ENCODE measurements at places on chromosomes 4 and X. TPM values are rescaled to one million over a fixed set of nuclear protein-coding genes. Genes with fewer than 3 reads are reported as not detected.

TCEAL2 gene
- 2.8 TPM for total RNA-seq

PDE6B gene
- 12.2 TPM for total RNA-seq

PFKFB1 gene
- 0.86 TPM for total RNA-seq

ARR3 gene
- not detected for total RNA-seq

NKX6-1 gene
- 14.9 TPM for total RNA-seq

STK26 gene
- total RNA-seq, result 64.3 TPM

DNA sequence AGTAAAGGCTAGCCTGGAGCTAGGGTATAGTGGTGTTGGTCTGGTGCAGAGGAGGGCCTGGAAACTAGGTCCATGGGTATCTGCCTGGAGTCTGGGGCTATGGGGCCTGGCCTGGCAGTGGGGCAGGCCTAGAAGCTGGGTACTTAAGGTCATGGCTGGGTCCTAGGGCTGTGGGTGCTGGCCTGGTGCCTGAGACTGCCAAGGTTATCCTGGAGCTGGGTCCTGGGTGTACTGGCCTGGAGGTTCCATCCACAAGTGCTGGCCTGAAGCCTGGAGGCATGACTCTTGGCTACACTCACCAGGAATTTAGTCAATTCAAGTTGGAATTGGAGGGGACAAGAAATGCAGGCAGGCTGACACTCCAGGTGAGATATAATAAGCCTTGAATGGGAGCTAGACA lies 108.4 kb upstream of the ZCCHC13 start:
- no peak overlapping the region for H3K4me3 ChIP-seq
- H3K27me3 ChIP-seq, result no peaks in the 10 kb centered on the region
- no peak for DNase-seq
- H3K27ac ChIP-seq, result no peak overlapping the region

DNA sequence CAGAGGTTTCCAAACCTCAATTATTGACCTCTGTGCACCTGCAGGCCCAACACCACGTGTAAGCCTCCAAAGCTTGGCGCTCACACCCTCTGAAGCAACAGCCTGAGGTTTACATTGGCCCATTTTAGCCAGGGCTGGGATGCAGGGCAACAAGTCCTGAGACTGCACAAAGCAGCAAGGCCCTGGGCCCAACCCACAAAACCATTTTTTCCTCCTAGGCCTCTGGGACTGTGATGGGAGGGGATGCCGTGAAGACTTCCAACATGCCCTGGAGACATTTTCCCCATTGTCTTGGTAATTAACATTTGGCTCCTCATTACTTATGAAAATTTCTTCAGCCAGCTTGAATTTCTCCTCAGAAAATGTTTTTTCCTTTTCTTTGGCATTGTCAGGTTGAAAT lies 54.9 kb upstream of the CNKSR2 start:
- H3K4me1 ChIP-seq, result no peaks in the 10 kb centered on the region
- DNase-seq, result no peak
- no peak overlapping the region for H3K27ac ChIP-seq
- H3K4me3 ChIP-seq, result no peak overlapping the region
- no peaks in the 10 kb centered on the region for H3K27me3 ChIP-seq

DNA sequence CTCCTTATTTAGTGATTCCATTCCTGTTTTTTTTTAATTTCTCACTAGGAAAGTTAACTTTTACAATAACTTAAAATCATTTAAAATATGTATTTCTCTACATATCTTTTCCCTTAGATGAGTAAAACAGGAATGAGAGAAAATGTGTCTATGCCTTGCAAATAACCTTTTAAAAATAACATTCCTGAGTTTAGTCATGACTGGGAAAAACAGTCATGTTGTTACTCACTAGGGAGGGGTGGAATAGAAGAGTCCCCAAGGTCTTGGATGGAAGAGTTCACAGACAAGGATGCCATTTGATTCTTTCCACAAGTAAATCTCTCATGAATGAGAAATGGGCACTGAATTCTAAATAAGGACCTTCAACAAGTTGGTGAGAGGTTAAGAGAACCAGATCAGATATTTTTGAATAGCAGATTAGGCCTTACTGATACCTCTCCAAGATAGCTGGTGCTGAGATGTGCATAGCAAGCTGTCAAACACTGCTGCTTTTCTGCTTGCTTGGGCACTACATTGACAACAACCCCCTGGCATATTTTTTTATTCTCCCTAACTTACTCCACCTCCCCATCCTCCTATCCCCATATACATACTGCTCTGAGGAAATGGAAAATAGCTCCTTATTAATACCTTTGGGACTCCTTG lies 25.1 kb downstream of the UGDH start:
- H3K4me1 ChIP-seq, result no peaks in the 10 kb centered on the region
- H3K27ac ChIP-seq, result no peak overlapping the region
- H3K36me3 ChIP-seq, result peaks cover 39% of the 10 kb centered on the region
- H3K27me3 ChIP-seq, result no peaks in the 10 kb centered on the region
- no peak for DNase-seq
- H3K4me3 ChIP-seq, result no peak overlapping the region

DNA sequence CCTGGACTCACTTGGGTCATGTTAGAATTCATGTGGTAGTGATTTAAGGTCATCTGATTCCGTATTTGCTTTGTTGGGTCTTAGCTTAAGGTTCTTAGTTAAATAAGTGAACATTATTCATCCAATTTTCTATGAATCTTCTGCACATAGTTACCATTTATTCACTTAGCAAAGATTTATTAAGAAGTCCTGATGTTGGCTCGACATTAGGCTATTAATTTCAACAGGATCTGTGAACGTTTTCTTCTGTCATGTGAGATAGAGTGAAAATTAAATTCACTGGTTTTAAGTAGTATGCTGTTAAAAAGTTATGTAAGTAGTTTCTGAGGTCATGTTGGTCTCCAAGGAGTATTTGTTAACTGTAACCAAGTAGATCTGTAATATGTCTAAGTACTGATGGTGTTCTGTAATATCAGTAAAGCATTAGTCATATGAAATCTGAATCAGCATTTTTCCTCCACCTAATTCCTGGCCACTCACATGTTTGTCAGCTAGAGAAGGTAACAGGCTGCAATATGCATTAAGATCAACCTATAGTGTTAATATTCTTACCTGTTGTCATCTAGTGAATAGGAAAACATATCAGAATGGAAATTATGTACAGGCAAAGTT lies 155.6 kb downstream of the PCDH7 start:
- no peak for DNase-seq
- peaks cover 7% of the 10 kb centered on the region for H3K4me1 ChIP-seq
- no peak overlapping the region for H3K27ac ChIP-seq
- H3K27me3 ChIP-seq, result no peaks in the 10 kb centered on the region
- no peak overlapping the region for H3K4me3 ChIP-seq

DNA sequence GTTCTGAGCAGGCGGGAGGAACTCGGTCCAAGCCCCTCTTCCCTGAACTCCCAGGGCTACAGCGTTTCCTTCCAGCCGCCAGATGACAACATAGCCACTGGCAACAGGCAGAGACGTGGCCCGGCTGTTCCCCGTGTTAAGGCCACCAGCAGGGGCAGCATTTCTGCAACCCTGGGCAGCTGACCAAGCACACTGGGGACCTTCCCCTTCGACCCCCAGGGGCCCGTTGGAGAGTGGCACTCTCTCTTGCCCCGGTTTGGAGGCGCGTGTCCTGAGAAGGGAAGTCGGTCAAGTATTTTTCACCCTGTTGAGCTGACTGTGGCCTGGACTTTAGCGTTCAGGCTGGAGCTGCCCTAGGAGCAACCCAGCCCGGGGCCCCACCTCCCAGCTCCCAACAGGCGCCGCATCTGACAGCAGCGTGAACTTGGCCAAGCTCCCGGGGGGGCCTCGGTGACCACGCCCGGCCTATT lies 37.6 kb downstream of the ZBTB49 start:
- H3K4me1 ChIP-seq, result no peaks in the 10 kb centered on the region
- H3K27me3 ChIP-seq, result no peaks in the 10 kb centered on the region
- H3K36me3 ChIP-seq, result peaks cover 5% of the 10 kb centered on the region
- no peak for DNase-seq
- no peak overlapping the region for H3K4me3 ChIP-seq
- no peak overlapping the region for H3K27ac ChIP-seq

GRCh38 chr4:159279084-159279483 lies 176.2 kb downstream of the RAPGEF2 start:
- no peak overlapping the region for H3K4me3 ChIP-seq
- H3K36me3 ChIP-seq, result peaks cover 4% of the 10 kb centered on the region
- no peak overlapping the region for H3K27ac ChIP-seq
- H3K27me3 ChIP-seq, result no peaks in the 10 kb centered on the region
- peaks cover 15% of the 10 kb centered on the region for H3K4me1 ChIP-seq

DNA sequence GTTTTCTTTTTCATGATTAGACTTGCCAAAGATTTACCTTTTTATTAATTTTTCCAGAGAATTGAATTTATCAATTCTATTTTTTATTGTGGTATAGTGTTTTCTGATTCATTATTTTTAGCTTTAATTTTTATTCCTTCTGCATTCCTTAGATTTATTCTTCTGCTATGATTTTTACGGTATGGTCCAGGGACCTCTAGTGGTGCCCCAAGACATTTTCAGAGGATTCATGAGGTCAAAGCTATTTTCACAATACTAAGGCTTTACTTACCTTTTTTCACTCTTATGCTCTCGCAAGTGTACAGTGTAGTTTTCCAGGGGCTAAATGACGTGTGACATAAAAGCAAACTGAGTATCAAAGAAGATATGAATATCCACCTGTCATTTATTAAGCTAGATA lies 8.0 kb downstream of the RADX start:
- H3K36me3 ChIP-seq, result no peaks in the 10 kb centered on the region
- no peak overlapping the region for H3K4me3 ChIP-seq
- H3K27ac ChIP-seq, result no peak overlapping the region
- H3K27me3 ChIP-seq, result no peaks in the 10 kb centered on the region
- no peak for DNase-seq

GRCh38 chrX:72262077-72262476 lies 15.0 kb downstream of the RPS4X start:
- H3K36me3 ChIP-seq, result no peaks in the 10 kb centered on the region
- peaks cover 3% of the 10 kb centered on the region for H3K27me3 ChIP-seq
- H3K4me3 ChIP-seq, result no peak overlapping the region
- peaks cover 14% of the 10 kb centered on the region for H3K4me1 ChIP-seq
- DNase-seq, result no peak

DNA sequence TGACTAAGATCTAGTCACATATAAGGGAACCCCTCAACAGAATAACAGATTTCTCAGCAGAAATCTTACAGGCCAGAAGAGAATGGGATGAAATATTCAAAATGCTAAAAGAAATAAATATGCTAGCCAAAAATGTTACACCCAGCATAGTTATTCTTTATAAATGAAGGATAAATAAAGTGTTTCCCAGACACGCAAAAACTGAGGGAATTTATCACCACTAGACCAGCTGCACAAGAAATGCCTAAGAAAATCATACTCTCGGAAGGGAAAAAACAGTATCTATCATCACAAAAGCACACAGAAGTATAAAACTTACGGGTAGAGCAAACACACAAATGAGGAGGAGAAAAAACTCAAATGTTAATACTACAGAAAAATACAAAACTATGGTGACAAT lies 162.1 kb downstream of the HHIP start:
- no peaks in the 10 kb centered on the region for H3K4me1 ChIP-seq
- no peak overlapping the region for H3K27ac ChIP-seq
- DNase-seq, result no peak
- H3K27me3 ChIP-seq, result no peaks in the 10 kb centered on the region
- peak overlapping the region; percentile 48 for H3K4me3 ChIP-seq
